Skin of body (tissue), 3 donors: ENCODE measurements at places on chromosomes 12 and 14. TPM values are rescaled to one million over a fixed set of nuclear protein-coding genes. Genes with fewer than 3 reads are reported as not detected.

SLCO1C1 gene
- 2.1 TPM for total RNA-seq

GLI1 gene
- 7.2 TPM for total RNA-seq

LRRC74A gene
- not detected for total RNA-seq

ADCK1 gene
- 4.7 TPM for total RNA-seq

SIX6 gene
- not detected for total RNA-seq

RNASE13 gene
- not detected for total RNA-seq

SUDS3 gene
- total RNA-seq, result 40.9 TPM

GLS2 gene
- 2.1 TPM for total RNA-seq

PARP11 gene
- 5.2 TPM for total RNA-seq

EPYC gene
- 0.20 TPM for total RNA-seq

CD9 gene
- total RNA-seq, result 297 TPM

RNU6-8 gene
- total RNA-seq, result not detected

PLCZ1 gene
- total RNA-seq, result not detected

DNA sequence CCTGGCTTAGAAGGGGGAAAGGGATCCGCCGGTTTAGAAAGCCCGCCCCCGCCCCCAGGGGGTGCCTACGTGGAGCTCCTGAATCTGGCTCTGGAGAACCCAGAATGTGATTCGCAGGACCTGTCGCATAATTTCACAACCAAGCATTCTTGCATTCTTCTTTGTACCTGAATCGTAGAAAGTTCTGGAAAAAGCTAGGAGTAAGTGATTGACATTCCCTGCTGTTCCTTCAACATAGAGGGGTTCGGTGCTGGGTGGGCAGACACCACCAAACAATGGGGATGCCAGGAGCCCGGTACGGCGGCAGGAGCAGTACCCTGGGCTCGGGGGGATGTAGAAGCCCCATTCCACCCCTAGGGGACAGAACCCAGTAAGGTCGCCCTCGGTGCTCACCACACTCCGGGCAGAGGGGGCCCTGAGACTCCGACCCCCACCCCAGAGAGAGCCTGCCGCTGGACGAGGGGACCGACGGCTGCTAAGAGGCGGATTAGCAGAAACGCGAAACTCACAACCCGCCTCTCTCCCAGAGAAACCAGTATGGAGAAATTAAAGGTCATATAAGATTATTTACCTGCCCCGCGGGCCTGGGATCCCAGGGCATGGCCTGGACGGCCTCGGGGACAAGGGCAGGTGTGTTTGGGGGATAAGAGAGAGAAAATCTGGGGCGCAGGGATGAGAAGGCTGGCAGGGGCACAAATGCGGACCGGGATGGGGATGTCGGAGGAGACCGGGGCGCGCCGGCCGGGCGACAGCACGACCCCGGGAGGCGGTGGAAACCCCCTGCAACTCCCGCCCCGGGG is 520 bp downstream of the CSRP2 start:
- no peak for DNase-seq

DNA sequence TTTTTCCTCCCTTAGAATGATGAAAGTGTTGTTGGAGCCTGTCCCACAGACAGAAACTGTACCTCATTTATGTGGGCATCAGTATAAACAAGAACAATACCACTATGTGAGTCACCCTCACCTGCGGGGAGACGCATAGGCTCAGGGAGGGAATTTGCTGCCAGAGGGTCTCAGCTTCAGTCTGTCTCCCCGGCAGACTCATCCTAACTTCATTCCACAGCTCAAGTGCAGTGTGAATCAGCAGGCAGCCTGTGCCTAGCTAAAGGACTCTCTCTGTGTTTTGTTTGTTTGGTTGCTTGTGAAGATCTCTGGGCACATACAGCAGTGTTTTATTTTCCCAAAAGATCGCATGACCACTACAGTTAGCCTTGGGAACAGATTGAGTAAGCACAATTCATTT is 98.9 kb downstream of the PRKCH start:
- no peak for DNase-seq

- DNase-seq, result no peak
Observed at GRCh38 chr12:31618228-31619025, 27.5 kb upstream of the DENND5B start.

DNA sequence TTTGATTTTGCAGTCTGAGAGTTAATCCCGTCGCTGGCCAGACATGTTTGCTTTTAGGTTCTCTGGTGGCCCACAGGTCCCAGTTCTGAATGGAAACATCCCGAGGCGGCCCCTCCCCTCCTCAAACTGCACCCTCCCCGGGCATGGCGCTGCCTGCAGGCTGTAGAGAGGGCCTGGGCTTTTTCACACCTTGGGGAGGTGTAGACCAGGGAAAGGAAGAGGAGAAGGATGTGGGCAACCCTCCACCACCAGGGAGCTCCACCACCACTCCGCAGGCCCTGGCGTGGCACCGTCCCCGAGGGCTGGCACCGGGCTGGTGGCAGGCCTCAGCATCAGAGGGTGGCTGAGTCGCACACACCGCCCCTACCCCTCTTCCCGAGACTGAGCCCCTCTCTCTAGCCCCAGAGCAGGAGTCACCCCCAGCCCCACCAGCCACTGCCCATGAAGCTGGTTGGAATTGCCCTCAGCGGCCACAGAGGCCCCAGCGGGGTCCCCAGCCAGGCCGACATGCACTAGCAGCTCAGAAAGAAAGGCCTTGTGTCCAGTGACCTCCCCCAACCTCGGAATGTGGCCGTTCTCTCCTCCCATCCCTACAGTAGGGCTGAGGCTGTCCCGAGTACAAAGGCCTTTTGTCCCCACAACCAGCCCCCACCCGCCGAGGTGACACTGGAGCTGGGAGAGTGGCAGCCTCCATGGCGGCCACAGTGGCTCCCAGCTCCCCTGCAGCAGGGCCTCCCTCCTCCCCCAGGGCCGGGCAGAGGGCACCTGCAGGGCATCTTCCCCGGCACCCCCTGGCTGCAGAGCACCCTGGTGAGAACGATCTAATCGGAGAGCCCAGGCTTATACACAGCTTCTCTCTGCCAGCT is 23.5 kb upstream of the INF2 start:
- DNase-seq, result no peak

GRCh38 chr12:67646775-67647174 is 1.8 kb upstream of the DYRK2 start:
- DNase-seq, result no peak

DNA sequence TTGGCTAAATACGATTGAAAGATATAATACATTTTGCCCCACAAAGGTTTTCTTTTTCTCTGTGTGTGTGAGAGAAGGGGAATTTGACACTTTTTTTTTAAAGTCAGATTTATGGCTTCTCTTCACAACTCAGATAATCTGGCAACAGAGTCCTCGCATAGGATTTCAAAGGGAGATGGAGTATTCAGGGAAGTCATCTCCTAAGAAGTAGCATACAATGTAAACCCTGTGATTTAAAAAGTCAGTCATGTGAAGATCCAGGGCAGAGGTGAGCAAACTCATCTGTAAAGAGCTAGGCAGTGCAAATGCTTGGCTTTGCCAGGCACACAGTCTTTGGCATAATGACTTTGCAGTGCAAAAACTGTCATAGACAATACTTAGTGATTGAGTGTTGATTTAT is 1526.3 kb downstream of the AACS start:
- no peak for DNase-seq

DNA sequence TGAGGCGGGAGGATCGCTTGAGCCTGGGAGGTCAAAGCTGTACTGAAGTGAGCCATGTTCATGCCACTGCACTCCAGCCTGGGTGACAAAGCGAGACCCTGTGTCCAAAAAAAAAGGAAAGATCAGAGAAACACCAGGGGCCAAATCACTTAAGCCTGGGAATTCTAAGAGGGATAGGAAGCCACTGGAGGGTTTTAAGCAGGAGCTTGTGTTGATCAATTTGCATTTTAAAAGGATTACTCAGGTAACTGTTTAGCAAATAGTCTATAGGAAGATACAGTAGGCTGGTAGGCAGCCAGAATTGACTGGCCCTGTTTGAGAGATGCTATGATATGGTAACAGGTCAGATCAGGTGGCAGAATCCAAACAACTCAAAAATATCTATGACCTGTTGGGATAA is 162.7 kb downstream of the SPTSSA start:
- no peak for DNase-seq

GRCh38 chr12:29242921-29243431 is 93.9 kb downstream of the FAR2 start:
- no peak for DNase-seq

DNA sequence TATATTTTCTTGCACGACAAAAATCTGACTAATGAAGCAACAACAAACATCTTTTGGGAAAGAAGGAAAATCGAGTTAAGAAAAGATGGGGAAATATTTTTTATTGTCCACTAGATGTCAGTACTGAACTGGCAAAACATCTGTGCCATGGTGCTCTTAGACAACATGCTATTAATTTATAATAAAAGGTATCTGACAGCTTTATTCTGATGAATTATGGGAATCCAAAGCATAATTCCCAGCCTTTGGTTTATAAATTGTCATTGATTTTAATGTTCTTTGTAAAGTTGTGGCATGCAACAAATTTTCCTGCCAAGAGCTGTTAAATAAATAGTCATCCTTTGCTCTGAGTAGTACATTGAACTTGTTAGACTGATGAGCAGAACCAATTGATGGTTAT is 231.2 kb downstream of the ETNK1 start:
- peak; percentile 4 for DNase-seq

DNA sequence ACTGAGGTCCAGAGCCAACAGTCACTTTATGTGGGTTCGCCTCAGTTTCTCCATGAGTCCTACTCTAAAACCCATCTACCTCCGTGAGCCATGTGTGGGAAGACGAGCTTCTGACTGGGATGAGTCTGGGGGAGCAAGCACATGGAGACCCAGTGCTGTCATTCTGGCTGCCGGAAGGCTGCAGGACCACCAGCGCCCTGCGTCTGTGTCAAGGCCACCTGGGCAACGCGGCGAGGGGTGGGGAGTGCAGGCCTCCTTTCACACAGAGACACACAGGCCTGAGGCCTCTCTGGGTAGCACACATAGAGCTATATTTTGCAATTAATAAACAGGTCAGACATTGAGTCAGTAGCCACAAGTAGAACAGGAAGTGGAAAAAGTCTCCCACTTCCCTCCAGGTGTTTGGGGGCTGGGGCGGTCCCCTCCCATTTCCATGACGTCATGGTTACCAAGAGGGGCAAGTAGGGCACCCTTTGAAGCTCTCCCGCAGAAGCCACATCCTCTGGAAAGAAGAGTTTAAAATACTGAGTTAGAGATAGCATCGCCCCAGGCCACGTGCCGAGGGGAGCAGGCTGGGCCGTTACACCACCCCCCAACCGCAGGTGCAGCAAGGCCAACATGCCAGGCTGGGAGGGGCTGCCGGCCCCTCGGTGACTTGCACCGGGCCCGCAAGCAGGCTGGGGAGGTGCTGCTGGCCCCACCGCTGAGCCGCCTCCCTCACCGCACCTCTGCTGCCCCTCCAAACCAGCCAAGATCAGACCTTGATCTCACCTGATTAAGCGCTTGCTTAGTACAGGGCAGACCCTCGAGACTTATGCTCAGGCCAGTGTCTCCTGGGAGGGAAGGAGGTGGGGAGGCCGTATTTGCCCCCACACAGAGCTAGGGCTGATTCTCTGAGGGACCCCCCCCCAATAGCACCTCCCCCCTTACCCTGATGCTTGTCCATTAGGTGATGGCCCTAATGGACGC is 32.7 kb downstream of the DAD1 start:
- no peak for DNase-seq

- no peak for DNase-seq
Observed at GRCh38 chr14:76330411-76331327, 45.3 kb upstream of the ESRRB start.

GRCh38 chr12:113422030-113422885 is at the start of gene SDSL:
Gene SDSL (plus strand): TSS chr12:113422380. CDS start chr12:113427983, 5,603 bp downstream.
- DNase-seq, result peak; percentile 25

DNA sequence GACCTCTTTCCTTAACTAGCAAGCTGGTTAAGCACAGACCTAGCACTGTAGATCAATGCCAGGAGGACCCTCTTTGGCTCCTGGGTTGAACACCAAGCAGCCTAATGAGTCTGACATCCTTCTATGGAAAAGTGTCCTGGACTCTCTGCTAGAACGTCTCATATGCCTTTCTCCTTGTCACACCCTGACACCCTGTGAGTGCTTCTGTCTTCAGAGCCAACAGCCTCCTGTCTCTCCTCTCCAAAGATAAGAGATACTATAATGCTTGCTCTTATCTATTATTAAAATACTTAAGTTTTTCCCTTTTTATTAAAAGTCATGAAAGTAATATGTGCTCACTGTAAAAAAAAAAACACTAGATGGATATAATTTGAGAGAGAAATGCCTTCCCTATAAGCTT is 222.7 kb downstream of the FOXN3 start:
- DNase-seq, result no peak

DNA sequence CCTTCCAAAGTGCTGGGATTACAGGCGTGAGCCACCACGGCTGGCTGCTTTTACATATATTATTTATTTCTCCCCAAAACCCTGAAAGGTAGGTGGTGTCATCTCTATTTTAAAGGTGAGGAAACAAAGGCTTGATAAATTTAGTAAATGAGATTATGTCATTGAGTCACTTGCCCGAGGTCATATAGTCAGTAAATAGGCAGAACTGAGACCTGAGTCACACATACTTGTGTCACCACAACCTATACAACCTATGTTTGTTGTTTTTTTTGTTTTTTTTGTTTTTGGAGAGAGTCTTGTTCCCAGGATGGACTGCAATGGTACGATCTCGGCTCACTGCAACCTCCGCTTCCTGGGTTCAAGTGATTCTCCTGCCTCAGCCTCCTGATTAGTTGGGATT is 12.8 kb downstream of the TSFM start:
- no peak for DNase-seq

GRCh38 chr12:25996677-25997076 is 38.2 kb downstream of the RASSF8 start:
- DNase-seq, result no peak

- DNase-seq, result no peak
Observed at GRCh38 chr12:96047229-96048211, 12.1 kb upstream of the LTA4H start.

DNA sequence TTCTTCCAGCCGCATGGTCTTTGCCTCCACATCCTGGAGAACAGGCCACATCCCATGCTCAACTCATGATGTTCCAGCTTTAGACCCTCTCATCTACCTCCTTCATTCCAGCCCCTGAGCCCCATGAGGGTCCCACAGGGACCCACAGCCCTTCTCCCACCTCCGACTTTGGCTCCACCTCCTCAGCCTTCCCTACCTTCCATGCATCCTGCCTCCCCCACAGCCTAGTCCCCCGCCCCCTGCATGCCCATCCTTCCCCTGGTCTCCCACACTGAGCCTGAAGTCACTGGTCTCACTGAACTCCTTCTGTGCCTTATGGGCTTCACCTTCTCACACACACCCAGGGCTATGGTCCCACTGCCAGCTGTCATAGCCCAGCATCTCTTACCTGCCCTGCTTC is 9.8 kb downstream of the RAPGEF3 start:
- no peak for DNase-seq

DNA sequence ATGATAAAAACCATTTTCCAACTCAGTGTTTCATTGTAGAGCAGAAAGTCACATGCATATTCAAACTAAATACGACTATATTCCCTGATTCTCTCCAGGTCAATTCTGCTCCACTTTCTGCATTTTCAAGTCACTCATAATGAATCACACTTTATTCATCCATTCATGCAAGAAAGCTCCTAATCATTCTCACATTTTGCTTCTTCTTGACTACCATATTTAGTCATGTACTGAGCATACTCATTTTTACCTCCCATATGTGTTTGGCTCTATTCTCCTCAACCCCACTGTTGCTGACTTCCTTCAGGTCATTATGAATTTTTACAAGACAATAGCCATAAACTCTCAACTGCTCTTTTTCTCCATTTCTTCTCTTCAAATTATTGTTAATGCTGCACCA is 43.4 kb upstream of the PIK3C2G start:
- no peak for DNase-seq
